ENCODE measurements at places on chromosomes 2 and 18.

DNA sequence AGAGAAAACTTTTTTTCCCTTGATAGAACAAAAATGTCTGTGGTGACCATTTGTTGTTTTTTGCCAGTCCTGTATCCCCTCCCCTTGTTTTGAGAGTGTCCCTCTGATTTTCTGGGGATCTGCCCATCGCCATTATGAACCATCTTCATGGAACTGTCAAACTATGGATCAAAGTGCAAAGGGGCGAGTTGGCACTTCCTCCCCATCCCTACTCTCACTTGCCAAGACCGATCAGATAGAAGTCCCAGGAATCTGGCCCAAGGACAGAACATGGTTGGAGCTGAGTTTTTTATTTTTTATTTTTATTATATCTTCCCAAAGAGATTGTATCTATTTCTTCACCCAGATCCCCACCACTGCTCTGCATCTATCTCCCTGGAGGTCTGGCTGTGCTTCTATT, 221.4 kb downstream of the IKZF2 start:
- DNase-seq: no peak

- DNase-seq: no peak
Observed at GRCh38 chr2:108239786-108240185, at the start of gene SULT1C3. Gene SULT1C3 (plus strand): TSS chr2:108239968. CDS start chr2:108247195, 7,227 bp downstream.

- no peak for DNase-seq
Observed at GRCh38 chr18:49910019-49910418, 96.7 kb upstream of the ACAA2 start.

GRCh38 chr2:196201229-196202009, 30.0 kb upstream of the STK17B start:
- DNase-seq: no peak

DNA sequence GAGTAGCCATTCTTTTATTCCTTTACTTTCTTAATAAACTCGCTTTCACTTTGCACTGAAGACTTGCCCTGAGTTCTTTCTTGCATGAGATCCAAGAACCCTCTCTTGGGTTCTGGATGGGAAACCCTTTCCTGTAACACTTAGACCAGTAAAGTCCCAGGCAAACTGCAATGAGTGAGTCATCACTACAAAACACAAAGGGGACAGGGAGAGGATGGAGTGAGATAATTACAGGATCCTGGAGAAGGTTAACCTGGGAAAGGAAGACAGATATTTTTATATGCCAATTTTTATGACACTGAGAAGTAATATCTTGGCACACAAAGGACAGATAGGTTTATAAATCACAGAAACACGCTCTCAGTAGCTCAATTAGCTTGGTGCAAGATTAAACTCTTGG, 48.7 kb downstream of the EHD3 start:
- DNase-seq: no peak

DNA sequence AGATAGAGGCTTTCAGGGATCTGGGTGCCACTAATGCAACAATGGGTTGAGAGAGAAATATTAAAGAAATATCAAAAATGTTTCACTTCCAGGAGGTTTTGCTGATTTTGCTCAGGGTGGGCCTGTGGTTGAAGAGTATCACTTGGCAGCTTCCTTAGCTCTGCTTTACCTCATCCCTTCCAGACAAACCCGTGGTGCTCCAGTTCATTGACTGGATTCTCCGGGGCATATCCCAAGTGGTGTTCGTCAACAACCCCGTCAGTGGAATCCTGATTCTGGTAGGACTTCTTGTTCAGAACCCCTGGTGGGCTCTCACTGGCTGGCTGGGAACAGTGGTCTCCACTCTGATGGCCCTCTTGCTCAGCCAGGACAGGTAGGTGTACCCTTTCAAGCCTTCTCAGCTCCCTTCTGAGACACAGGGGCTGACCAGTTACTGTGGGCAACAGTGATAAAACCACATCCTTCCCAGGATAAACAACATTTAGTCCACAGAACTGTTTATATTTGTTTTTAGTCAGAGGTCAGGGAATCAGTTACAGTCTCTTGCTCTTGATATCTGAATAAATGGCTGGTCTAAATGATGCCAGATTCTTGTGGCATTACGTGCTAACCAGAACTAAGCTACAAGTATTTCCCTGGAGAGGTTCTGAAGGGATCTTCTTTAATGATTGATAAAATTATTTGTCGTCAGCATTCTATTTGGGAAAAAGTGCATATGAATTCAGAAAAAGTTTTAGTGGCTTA, 7.0 kb downstream of the SLC14A1 start:
- DNase-seq: no peak

DNA sequence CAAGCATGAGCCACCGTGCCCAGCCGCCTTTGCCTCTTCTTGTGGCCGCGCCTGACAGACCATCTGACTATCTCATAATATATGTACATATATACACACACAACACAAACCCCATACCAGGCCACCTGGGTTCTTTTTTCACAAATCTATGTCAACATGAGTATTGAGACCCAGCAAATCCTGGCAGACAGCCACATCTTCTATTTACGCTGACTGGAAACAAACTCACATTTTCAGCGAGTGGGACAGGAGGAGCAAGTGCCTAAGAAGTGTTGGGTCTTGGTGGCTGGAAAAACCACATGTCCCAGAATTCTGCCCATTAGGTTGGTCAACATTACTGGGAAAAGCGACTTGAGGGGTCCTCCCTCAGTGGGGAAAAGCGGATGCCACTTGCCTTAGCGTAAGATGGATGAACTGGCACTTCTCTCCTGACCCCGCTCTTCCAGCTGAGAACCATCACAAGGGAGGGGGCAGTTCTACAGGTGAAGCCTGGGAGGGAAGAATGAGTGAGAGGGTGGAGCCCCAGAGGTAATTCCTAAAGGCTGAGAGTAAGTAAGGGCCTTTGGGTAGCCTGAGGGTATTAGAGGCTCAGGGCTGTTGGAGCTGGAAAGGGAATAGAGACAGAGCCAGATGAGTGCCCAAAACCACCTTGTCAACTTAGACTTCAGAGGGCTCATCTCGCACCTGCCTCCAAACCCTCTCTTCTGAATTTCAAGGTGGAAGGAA, 1.9 kb downstream of the SCYGR3 start:
- no peak for DNase-seq

DNA sequence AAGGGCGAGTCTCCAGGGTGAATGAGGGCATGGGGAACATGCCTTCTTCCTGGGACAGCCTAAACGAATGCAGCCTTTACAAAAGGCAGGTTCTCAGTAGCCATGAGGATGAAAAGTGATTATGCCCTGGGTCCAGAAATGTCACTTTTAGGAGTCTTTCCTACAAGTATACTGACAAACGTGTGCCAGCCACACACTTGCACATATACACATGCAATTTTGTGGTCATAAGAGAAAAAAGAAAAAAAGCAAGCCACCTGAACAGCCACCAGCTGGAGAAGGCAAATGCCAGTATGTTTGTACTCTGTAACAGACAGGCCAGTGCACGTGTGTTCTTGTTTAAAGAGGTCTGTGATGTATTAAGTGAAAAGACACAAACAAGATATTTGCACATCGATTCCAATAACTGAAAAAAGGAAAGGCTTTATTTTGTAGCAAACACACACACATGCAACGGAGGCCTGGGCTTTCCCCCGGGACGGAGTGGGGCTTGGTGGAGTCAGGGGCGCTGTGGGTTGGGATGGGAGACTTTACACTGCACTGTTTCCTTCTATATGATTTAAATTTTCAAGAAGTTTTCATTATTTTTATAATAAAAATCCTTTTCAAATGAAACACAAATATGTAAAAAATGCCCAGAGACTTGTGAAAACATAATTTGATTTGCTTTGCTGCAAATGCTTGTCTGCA, 108.4 kb downstream of the FAM210A start:
- no peak for DNase-seq

DNA sequence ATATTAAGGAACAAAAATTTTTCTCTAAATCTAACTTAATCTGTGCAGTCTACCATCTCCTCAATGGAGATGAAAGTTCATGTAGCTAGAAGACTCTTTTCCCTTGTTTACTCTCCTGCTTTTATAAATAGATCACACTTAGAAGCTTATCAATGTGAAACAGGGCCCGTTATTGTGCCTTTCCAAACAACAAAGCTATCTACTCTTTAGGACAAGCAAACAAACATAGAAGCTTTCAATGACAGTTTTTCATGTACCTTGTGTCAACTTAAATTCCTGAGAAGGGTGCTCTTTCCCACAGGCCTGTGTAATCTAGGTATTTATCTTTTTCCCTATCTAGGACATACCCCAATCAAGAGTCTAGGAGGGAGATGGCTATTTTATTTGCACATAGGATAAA, 247.8 kb upstream of the CWC22 start:
- DNase-seq: no peak

DNA sequence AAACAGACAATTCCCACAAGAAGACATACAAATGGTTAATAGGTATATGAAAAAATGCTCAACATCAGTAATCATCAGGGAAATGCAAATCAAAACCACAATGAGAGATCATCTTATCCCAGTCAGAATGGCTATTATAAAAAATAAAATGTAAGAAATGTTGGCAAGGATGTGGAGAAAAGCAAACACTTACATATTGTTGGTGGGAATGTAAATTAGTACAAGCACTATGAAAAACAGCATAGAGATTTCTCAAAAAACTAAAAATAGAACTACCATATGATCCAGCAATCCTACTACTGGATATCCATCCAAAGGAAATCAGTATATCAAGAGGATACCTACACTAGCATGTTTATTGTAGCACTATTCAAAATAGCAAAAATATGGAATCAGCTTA, 186.6 kb downstream of the NOL4 start:
- no peak for DNase-seq

GRCh38 chr2:29477186-29477585, 362.0 kb downstream of the CLIP4 start:
- DNase-seq: no peak

DNA sequence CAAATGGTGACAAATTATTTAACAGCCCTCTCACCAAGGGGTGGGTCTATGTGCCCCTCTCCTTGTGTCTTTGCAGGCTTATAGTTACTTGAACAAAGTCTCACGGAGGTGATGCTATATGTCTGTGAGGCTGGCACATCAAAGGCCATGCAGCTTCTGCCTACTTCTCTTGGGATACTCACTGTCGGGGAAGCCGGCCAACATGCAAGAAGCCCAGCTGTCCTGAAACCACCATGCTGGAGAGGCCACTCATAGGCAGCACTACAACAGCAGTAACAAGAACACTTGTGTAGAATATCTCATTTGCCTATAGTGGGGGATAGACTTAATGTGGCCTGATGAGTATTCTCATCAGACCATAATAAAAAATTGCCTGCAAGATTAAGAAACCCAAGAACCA, 233.7 kb upstream of the NCKAP5 start:
- peak; percentile 46 for DNase-seq

- no peak for DNase-seq
Observed at GRCh38 chr2:213086050-213086449, 65.4 kb downstream of the IKZF2 start.

GRCh38 chr2:138775736-138776135, 4.5 kb downstream of the NXPH2 start:
- no peak for DNase-seq

GRCh38 chr2:60496956-60497355, 56.5 kb downstream of the BCL11A start:
- DNase-seq: no peak

DNA sequence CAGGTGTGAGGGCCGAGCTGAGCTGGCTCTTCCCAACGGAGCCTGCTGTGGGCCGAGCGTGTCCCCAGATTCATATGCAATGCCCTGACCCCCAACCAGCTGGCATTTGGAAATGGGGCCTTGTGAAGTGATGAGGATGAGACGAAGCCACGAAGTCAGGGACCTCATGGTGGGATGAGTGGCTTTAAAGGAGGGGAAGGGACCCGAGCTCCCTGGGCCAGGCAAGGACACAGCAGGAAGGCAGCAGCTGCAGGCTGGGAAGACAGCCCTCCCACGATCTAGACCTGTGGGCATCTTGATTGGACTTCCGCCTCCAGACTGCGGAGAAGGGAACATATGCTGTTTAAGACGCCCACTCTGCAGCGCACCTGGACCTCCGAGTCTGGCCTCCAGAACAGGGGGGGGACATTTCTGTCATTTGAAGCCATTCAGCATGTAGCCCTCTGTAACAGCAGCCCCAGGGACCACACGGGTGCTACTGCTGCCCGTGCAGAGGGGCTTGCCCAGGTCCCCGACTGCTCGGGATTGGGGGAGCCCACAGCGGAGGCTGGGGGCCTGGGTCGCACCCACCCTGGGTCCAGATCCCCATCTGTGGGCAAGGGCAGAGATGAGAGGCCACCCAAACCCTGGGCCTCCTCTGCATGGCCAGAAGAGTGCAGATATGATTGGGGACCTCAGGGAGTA, 27.2 kb downstream of the KIF1A start:
- DNase-seq: no peak

DNA sequence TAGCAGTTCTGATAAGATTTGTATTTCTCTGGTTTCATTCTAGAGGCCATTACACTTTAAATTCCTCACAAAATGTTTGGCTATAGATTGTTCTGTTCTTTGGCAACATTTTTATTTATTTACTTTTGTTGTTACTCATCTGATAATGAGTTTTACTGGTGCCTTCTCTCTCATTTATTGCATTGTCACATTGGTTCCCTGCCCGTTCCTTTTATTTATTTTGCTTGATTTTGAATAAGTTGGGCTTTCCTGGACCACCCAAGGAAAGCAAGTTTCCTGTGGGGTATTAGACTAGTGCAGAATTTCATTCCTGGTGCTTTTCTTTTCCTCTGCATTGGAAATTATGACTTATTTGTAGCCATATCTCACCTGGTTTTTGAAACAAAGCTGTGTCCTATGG, 232.0 kb downstream of the SOCS6 start:
- DNase-seq: no peak

DNA sequence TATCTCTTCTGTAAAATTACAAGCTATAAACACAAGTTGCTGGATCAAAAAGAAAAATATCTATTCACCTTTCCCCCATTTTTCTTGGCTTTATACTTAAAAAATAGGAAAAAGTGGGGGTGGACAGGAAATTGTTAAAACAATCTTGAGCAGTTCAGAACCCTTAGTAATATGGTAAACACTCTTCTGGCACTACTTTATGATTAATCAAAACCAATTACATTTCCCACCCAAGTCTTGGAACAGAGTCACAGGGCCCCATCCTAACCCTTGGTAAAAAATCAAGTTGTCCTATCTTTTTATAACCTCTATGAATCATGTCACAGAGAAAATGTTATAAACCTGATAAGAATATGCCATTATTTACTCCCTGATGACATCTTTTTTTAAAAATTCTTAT, 328.2 kb upstream of the LYPD1 start:
- no peak for DNase-seq

- DNase-seq: no peak
Observed at GRCh38 chr2:238409341-238410199, 17.2 kb upstream of the ASB1 start.

DNA sequence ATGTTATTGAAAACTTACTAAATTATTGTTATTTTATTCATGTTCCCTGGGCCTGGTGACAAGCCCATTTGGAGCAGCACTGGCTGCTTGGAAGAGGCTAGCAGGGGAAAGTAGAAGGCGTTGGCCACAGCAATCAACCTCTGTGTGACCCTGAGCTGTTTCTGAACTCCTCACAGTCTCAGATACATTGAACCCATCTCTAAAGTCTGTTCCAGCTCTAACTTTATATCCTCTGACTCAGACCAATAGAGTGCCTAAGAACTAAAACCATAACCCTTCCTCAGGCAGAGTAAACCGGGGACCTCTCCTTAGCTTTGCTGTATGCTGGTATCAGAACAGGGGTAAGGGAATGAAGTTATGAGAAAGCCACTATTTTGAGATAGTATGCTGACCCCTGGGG, 96.4 kb upstream of the NOL4 start:
- no peak for DNase-seq

GRCh38 chr18:9475643-9476591, 604 bp downstream of the RALBP1 start:
- DNase-seq: no peak
